ENCODE measurements at places on chromosomes 4 and X. TPM values are rescaled to one million over a fixed set of nuclear protein-coding genes. Genes with fewer than 3 reads are reported as not detected.

Gene USP17L29
- not detected for polyA plus RNA-seq

Gene EPGN
- not detected for polyA plus RNA-seq

Gene EDA
- polyA plus RNA-seq = 1.7 TPM

Gene L1CAM
- polyA plus RNA-seq = 3.9 TPM

Gene S100G
- not detected for polyA plus RNA-seq

Gene AMTN
- polyA plus RNA-seq = not detected

Gene VCX3A
- 0.30 TPM for polyA plus RNA-seq

Gene XAGE1A
- polyA plus RNA-seq = not detected

DNA sequence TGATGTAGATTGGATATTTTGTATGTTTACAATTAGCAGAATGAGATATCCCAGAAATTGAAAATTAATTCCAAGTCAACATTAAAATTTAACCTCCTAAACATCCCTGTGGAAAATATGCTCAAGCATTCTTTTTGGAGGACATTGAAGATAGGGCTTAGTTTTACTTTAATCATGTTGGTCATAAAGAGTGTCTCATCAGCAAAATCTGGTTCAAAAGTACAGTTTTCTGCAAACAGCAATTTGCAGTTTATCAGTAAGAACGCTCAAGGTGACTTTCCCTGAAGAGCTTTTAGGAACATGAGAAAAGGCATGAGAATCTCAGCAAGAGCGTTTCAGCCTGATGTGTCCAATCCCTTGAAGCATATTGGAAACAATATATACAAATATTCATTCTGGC is 889.8 kb downstream of the CENPC start:
- H3K27me3 ChIP-seq = no peaks in the 10 kb centered on the region
- DNase-seq = no peak
- no peak overlapping the region for H3K27ac ChIP-seq
- H3K4me3 ChIP-seq = no peak overlapping the region
- no peaks in the 10 kb centered on the region for H3K4me1 ChIP-seq

- H3K27ac ChIP-seq = no peak overlapping the region
- H3K27me3 ChIP-seq = no peaks in the 10 kb centered on the region
- no peaks in the 10 kb centered on the region for H3K4me1 ChIP-seq
- no peaks in the 10 kb centered on the region for H3K36me3 ChIP-seq
- no peak overlapping the region for H3K4me3 ChIP-seq
- DNase-seq = no peak
Observed at GRCh38 chr4:185945252-185945651, 123.7 kb upstream of the TLR3 start.

DNA sequence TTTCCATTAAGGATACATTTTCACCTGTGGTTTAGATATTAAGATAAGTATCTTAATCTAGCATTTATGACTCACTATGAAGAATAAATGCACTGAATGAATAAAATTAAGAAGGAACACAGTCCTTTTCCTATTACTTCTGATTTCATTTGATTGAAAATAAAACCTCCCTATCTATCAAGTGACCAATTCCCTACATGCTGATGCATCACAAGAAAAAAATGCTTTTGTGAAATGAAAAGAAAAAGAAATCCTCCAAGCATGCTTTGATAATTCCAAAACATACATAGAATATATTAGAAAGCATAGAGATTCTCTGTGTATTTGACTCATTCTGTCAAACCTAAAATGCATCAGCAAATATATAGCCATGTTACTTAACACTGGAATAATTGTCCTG is 37.1 kb downstream of the PCDH10 start:
- H3K27ac ChIP-seq = no peak overlapping the region
- H3K36me3 ChIP-seq = no peaks in the 10 kb centered on the region
- H3K4me3 ChIP-seq = no peak overlapping the region
- H3K27me3 ChIP-seq = no peaks in the 10 kb centered on the region
- H3K4me1 ChIP-seq = no peaks in the 10 kb centered on the region

DNA sequence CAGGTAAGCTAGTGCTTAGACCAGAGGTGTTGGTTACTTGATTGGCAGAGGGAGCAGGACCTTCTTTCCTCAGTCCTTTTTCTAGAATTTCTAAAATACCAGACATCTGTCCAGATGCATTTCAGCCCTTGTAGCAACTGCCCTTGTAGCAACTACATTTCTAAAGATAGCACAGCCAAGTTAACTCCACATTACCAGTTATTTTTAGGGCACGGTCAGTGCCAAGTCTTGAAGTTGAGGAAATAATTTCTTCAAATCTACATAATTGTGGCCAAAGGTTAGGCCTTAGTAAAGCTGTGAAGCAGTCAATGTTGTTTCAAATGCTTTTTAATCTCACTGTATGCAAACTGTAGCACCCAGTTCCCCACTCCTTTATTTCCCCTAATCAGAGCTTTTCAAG is 62.9 kb downstream of the MID1IP1 start:
- H3K4me1 ChIP-seq = no peaks in the 10 kb centered on the region
- H3K27me3 ChIP-seq = no peaks in the 10 kb centered on the region
- H3K27ac ChIP-seq = no peak overlapping the region
- H3K36me3 ChIP-seq = no peaks in the 10 kb centered on the region
